Hematopoietic multipotent progenitor cell treated with erythropoietin and hydrocortisone succinate and interleukin-3 and kit ligand, for 4 days (in vitro differentiated cells): ENCODE measurements at places on chromosomes 7 and 10.
A peak's percentile ranks its signal among the peaks of the same experiment; 100 is the strongest.

- DNase-seq: no peak
Observed at GRCh38 chr7:46157404-46157803, 236.3 kb upstream of the IGFBP3 start.

GRCh38 chr10:11603741-11604140, 7.7 kb downstream of the USP6NL start:
- no peak for DNase-seq

DNA sequence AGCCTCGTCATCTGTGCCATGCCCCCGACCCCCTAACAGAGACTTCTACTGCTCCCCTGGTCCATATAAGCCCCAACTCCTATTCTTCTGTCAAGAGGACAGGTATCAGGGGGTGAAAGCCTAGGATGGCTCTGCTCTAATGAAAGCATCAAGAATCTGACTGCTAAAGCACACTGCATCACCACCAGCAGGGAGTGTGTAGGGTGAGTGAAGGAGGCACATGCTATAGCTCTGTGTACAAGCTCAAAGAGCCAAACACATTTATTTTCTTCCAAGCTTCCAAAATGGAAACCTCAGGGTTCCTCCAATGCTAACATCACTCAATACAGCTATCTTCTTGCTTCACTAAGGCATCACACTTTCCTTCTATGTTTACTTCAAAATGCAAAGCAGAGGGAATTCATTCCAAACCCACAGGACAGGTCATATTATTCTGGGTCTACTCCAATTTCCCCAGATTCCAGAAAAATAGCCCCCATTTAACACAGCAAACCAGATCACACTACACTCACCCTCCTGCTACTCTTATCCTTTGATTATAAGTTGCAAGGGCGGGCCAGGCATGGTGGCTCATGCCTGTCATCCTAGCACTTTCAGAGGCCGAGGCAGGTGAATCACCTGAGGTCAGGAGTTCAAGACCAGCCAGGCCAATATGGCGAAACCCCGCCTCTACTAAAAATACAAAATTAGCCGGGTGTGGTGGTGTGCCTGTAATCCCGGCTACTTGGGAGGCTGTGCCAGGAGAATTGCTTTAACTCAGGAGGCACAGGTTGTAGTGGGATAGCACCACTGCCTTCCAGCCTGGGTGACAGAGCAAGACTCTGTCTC, 36.6 kb downstream of the RHEB start:
- DNase-seq: no peak

- DNase-seq: no peak
Observed at GRCh38 chr7:30147785-30148184, 13.0 kb downstream of the MTURN start.

DNA sequence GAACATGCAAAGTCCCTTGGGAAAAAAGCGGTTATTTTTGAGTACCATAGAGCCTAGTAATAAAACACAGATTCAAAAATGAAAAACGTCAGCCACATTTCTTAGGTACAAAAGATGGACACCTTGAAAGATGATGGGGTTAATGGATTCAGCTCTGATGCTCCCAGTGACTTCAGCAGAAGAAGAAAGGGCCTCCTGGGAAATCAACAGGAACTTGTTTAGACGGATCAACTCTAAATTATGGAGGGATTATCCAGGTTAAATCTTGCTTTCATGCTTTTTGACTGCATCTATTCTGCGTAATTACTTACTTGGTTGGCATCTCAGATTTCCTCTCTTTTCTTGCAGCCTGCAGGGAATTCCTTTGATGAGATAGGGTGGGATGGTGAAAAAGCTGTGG, 82.5 kb downstream of the TMEM178B start:
- DNase-seq: no peak

DNA sequence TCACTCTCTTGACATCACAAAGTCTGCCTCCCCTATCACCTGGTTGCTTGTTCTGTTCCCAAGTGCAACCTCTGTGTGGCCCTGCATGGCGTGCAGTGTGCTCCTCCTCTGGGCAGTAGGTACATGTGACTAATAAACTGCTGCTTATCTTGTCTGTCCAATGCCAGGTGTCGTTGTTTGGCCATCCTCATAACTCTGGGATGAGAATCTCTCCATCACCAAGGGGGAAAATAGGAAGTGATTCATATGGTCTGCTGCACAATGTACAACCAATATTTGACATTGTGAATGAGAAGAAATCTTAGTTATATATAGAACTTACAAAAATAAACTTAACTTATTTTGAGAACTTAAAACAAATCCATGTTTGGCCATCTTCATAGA, 135.2 kb downstream of the INHBA start:
- peak; percentile 10 for DNase-seq

DNA sequence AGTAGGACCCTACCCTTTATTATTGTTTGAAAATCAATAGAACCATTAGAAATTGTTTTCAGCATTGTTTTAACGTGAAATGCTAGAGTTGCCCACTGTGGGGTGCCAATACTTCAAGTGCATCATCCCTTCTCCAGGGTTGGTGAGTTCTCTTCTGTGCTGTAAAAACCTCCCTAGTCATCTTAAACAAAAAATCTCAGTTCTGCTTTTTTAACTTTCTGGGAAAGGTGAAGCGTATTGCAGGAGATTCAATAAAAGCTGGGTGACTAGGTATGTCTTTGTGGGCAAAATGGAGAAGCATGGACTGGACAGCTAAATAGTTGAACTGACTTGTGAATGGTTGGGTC, 699.1 kb downstream of the SUGCT start:
- DNase-seq: peak; percentile 4

- no peak for DNase-seq
Observed at GRCh38 chr10:49649936-49650723, 29.3 kb upstream of the C10orf53 start.

DNA sequence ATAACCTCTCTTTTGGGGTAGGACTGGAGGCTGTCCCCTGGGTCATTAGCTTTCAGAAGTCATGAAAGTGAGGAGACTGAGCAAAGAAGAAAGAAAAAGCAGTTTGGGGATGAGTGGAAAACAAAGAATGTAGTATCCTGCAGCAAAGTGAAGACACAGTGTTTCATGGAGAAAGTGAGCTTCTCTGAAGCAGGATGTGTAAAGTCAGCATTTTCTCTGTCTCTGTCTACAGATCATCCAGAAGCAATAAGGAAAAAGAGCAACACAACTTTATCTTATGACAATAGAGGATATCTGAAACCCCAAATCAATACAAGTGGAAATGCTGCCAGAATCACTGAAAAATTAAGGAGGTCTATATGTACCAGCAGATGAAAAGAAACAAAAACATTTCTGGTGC, 28.4 kb upstream of the ZNF248 start:
- no peak for DNase-seq

GRCh38 chr7:2716488-2716887, 28.5 kb downstream of the AMZ1 start:
- DNase-seq: no peak

GRCh38 chr10:1657479-1657878, 79.8 kb downstream of the ADARB2 start:
- no peak for DNase-seq

DNA sequence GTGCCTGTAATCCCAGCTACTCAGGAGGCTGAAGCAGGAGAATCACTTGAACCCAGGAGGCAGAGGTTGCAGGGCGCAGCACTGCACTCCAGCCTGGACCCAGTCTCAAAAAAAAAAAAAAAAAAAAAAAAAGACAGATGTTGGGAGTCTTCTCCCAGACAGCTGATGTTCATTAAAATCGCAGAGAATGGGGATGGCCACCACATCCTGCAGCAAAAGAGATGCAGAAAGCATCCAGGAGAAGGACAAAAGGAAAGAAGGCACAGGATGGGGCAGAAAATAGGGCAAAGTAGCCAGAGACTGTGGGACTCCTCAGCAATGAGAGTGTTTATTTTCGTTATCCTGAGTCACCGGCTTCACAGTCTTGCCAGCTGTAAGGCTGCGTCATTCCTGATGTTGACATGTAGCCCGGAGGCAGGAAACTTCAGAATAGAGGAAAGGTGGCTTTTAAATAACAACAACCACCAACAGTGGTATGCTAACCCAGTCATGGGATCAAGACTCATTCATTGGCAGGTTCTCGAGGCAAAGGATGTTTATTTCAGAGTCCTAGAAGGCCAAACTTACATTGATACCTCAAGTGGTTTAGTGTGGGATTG, 149.5 kb upstream of the SVIL start:
- DNase-seq: peak; percentile 10

- DNase-seq: no peak
Observed at GRCh38 chr7:93316730-93317129, 84.6 kb downstream of the VPS50 start.

- DNase-seq: no peak
Observed at GRCh38 chr10:122221958-122222357, 49.1 kb upstream of the BTBD16 start.

DNA sequence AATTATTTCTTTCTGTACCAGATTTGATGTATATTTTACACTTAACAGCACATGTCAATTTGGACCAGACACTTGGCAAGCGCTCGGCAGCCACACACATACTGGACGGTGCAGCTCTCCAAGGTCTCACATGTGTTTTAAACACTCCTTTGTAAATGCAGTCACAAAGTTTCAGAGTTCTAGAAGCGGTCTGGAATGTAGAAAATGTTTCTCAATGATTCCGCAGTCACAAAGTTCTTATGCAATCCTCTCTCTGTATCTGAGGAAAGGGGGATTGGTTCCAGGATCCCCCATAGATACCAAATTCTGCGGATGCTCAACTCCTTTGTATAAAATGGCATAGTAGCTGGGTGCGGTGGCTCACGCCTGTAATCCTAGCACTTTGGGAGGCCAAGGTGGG, 253.0 kb upstream of the GRB10 start:
- DNase-seq: no peak

- peak; percentile 98 for DNase-seq
Observed at GRCh38 chr7:66844552-66845378, 76.3 kb upstream of the TMEM248 start.

GRCh38 chr10:8435186-8436055, 380.9 kb downstream of the GATA3 start:
- no peak for DNase-seq

DNA sequence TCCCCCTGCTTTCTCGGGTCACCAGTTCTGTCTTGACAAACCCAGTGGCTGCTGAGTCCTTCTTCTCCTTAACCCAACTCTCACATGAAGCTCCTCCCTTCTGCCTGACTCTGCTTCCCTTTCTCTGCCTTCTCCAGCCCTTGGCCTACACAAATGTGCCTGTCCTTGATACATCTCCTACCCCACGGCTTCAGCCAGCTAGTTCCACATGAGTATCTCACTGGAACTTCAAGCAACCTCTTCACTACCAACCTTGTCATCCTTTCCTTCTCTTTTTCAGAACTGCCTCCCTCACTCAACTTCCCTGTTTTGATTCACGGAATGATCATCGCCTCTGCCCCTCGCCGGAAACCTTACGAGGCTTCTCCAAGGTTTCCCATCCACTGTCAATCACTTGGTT, 55.9 kb downstream of the PDIA4 start:
- DNase-seq: peak; percentile 36

DNA sequence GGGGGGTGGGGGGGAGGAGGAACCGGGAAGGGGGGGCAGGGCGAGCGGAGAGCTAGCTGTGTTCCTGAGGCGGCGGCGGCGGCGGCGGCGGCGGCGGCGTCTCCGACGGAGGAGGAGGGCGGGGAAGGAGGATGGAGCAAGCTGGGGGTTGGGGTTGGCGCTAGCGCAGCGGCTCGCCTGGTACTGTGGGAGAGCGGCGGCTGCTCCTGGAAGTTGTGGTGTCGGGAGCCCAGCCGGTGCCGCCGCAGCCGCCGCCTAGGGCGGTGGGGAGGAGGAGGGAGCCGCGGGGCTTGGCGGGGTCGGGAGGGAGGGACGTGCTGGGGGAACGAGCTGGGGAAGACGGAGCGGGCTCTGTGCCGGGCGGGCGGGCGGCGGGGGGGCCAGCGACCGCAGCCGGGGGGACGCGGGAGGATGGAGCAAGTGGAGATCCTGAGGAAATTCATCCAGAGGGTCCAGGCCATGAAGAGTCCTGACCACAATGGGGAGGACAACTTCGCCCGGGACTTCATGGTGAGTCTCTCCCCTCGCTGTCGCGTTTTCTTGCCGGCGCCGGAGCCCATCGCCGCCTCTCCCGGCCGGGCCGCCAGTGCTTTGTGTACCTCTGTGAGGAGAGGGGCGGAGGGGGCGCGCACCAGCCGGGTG, at the start of gene PTPN12:
PTPN12 (plus strand) TSS at position 160 of the 642 bp plus-strand sequence; CDS start at position 412, 252 bp downstream.
- DNase-seq: peak; percentile 66

DNA sequence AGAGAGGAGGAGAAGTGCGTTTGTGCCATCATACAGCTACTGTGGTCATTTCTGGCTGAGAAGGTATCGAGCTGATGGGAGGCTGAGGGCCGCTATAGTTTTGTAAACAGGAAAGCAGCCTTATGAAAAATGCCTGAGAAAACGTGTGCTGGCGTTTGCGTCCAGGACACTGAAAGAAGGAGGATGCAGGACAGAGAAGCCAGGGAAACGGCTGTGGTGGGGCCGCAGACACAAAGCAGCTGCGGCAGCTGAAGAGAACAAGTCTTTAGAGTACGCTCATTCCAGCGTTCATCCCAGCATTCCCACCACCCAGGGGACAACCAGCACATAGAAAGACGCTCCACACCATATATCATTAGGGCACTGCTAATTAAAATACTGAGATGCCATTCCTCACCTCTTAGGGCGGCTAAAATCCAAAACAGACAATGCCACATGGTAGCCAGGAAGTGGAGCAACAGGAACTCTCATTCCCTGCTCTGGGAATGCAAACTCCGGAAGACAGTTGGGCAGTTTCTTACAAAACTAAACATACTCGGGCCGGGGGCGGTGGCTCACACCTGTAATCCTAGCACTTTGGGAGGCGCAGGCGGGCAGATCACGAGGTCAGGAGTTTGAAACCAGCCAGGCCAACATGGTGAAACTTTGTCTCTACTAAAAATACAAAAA, 18.4 kb downstream of the GNA12 start:
- no peak for DNase-seq

- DNase-seq: no peak
Observed at GRCh38 chr7:44775383-44776107, 20.9 kb upstream of the PPIA start.

DNA sequence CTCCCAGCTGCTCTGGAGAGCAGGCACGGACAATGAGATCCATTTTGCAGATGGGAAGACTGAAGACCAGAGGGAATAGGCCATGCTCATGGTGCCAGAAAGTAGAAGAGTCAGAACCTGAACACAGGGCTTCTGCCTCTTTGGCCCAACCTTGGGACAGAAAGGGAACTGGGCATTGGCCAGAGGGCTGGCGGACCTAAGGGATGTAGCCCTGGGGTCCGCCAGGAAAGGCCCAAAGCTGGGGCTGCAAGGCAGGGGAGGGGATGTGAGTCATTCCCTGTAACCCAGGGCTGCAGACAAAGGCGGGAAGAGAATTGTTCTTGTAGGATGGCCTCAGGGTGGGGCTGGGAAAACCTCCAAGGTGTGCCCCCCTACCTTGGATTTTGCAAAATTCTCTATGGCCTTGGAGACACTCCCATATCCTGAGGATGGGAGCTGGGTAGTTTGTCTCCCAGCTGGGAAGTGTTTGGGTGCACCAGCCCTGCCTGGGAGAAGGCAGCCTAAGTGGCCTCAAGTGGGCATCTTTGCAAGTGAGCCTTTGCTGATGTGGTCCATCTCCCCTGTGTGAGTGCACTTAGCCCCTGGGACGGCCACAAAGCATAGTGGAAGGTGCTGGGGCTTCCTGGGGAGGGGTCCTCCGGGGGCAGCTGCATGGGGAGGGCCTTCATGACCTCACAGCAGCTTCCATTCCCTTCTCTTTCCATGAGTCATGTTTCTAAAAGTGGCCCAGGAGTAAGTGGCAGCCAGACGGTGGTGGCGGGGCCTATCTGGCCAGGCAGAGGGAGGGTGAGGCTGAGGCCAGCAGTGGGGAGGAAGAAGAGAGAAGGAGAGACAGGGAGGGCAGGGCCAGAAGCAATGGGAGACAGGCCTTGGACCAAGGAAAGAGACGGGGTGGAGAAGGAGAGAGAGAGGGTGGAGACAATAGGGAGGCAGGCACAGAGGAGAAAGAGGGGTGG, 9.2 kb downstream of the AQP1 start:
- DNase-seq: peak; percentile 50
